COLO829 (cell line): ENCODE measurements at places on chromosomes 16 and 17.

DNA sequence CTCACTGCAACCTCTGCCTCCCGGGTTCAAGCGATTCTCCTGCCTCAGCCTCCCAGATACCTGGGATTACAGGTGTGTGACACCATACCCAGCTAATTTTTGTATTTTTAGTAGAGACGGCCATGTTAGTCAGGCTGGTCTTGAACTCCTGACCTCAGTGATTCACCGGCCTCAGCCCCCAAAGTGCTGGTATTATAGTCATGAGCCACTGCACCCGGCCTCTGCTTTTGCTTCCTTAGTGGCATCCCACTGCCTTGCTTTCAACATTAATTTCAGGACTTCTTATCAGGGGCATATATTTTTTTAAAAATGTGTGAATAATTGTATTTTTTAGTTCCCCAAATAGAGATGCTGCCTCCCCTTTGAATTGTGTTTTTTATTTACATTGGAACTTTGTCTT lies 98.8 kb downstream of the SYCE1L start:
- DNase-seq: no peak

GRCh38 chr17:65857718-65858117 lies 296.3 kb upstream of the AXIN2 start:
- DNase-seq: no peak

DNA sequence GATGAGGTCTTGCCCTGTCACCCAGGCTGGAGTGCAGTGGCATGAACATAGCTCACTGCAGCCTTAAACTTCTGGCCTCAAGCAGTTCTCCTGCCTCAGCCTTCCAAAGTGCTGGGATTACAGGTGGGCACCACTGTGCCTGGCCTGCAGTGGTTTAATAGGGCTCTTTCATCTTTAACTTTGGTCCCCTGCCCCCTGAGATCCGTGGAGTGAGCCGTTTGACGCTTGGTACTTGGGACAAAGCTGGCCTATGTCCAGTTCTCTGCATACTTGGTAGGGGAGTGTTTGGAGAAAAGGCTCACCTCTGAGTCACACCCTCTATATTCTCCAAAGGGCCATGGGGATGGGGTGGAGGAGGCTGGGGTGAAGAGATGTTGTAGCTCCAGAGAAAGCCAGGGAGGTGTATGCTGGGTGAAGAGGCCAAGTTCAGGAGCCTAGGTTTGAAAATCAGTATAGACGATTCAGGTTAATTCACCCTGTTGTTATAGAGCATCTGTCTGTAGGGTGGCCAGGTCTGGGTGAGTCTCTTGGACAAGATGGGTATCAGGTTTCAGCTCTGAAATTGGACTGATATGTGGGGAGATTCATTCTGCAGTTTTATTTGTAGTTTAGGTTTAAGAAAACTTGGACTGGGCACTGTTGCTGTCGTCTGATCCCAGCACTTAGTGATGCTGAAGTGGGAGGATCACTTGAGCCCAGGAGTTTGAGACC lies 17.6 kb downstream of the ABCC1 start:
- DNase-seq: no peak

DNA sequence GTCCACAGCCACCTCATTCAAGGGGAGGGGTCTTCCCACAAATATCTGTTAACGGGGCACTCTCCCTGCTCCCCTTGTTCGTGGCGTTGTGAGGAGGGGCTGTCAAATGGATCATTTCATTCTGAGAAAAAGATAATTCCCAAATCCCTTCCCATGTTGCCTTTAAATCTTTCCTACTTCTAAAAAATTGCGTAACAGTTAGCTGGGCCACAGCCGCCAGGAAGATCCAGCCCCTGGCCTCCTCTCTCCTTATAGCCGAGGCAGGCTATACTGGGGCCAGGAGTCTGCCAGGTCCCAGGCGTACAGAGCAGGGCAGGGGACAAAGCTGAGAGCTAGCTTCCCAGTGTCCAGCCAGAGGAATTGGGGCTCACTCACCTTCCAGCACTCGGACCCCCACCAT lies 430 bp downstream of the C16orf89 start:
- no peak for DNase-seq

DNA sequence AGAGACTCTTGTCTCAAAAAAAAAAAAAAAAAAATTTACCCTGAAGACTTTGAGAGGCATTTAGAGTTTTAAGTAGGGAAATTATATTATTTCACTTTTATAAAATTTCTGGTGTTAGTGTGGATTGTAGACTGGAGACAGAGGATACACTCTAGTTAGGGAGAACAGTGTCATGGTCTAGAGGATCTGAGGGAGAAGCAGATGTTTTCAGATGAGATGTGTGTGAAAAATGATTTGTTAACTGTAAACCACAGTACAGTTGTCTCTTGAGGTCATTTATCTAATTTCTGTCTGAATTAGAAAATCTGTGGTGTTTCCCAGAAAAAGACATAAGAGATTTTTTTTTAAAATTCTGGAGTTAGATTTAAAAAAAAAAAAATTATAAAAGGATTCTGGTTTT lies 54.8 kb downstream of the NUP88 start:
- DNase-seq: no peak

DNA sequence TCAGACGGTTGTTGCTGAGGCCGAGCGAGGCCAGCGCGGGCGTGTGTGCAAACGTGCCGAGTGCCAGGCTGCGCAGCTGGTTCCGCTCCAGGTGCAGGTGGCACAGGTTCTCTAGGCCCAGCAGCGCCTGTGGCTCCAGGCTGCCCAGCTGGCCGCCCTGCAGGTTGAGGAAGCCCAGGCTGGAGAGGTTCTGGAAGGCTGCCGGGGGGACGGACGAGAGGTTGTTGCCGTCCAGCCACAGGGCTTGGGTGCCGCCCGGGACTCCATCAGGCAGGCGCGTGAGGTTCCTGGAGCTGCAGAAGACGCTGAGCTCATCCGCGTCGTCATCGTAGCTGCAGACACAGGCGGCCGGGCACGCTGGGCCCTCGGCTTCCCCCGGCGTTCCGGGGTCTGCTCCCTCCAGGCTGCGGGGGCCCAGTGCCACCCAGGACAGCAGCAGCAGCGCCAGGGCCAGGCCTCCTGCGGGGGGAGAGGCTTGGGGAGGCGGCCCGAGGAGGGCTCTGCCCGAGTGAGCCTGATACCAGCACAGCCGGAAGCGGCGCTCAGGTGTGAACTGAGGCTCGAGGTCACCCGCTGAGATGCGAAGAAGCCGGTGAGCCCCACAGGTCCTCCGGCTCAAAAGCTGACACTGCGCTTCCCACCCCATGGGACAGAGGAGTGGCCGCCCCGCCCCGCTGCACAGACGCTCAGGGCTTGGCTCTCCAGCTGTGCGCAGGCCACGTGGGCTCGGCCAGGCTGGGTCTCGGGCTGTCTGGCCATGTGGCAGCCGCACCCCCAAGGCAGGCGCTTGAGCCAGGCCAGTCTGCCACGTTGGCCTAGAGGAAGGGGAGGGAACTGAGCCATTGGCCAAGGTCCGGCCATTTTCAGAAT lies 1.3 kb downstream of the IGFALS start:
- DNase-seq: no peak

DNA sequence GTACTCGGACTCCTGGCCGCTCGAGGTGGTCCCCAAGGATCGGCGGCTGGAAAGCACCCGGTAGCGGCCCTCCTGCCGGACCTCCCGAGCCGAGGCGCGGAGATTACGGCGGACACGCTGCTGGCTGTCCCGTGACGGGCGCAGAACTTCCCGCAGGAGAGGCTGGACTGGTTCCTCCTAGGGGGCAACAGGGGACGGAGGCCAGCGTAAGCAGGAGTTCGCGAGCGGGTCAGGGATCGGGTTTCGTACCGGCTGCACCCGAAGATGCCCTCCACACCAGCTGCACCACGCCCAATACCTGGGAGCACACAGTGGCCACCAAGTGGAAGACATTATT lies 341 bp downstream of the SLC7A6OS start:
- no peak for DNase-seq

- DNase-seq: no peak
Observed at GRCh38 chr17:77491921-77492445, 351.2 kb downstream of the SEC14L1 start.

DNA sequence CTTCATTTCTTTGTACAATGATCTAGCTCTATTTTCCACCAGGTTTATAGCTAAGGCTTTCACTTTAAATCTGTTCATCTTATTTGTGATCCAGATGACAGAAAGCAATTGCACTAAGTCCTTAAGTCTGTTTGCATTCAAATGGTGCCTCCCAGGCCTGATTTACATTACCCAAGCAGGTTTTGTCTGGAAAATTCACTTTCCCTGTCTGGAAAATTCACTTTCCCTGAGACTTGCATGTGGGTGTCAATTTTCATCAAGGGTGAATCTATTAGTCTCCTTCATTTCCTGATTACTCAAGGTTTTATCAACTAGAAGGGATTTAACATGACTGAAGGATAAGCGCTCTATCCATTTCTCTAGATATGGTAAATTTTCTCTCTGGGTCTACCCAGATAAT lies 1480.2 kb upstream of the GOT2 start:
- DNase-seq: no peak

GRCh38 chr16:51569203-51569931 lies 418.3 kb upstream of the SALL1 start:
- DNase-seq: peak; percentile 74
